ENCODE measurements at places on chromosomes 1 and 21. TPM values are rescaled to one million over a fixed set of nuclear protein-coding genes. Genes with fewer than 3 reads are reported as not detected.
A peak's percentile ranks its signal among the peaks of the same experiment; 100 is the strongest.

- H3K4me3 ChIP-seq, result no peak overlapping the region
- DNase-seq, result peak; percentile 84
- H3K36me3 ChIP-seq, result no peaks in the 10 kb centered on the region
- peaks cover 10% of the 10 kb centered on the region for H3K27me3 ChIP-seq
- H3K27ac ChIP-seq, result no peak overlapping the region
- no peaks in the 10 kb centered on the region for H3K4me1 ChIP-seq
Observed at GRCh38 chr1:70034403-70034802, 171.0 kb downstream of the LRRC40 start.

Gene PLA2G2D
- total RNA-seq, result not detected

Gene FCRL4
- total RNA-seq, result not detected

Gene PRAMEF11
- total RNA-seq, result not detected

All from PC-3 (cell line).